Activated CD4-positive, CD25-positive, alpha-beta regulatory T cell treated with anti-CD3 and anti-CD28 coated beads, Interleukin-2, amount 50 U/mL, for 72 hours (primary cell): ENCODE measurements at places on chromosomes 2 and 18.

- no peak for DNase-seq
These were observed 83.5 kb downstream of the ALK start for GRCh38 chr2:29837925-29838324.

DNA sequence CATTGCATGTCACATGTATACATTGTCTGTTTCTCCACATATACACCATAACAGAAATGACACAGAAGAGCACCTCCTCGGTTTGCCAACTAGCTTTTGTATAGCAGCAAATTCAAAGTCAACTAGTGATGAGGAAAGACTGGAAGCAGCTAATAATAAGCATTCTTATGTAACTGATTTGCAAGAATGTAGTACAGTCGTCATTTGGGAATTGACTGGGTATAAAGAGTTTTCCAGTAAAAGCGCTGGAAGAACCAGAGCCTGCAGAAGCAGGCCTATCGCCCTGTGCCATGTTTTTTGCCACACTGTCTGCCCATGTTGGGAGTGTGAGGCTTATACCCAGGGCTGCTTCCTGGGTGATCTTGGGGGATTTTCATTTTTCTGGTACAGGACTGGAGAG lies 310.6 kb downstream of the GBX2 start:
- DNase-seq: no peak

DNA sequence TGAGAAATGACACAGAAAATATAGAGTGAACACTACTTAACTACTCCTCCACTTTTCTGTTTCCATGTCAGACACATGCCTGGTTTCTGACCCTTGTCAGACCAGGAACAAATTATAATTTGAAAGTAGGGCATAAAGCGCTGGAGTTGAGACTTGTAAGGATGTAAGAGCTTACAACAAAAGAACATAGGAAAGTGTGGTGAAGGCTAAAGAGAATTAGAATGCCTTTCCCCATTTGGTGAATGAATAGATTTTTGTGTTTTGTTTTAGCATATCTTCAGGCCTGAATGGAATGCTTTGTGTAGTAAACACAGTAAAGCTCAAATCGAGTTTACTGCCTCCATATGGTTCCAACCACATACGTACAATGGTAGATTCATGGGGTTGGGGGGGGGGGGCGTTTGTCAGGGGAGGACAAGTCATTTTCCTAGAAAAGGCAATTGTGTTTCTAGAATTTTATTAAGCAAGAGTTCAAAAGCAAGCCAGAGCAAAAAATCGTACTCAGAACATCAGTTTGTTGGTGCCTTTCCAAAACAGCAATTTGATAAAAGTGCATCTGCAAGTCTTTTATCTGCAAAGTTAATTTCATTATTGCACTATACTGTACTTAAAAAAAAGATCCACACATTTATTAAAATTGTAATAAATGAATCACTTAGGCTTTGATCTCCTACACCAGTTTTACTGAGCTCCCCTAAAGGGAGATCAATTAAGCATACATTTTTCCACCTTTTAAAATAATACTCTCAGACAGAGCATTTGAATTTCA lies 30.9 kb downstream of the NRXN1 start:
- DNase-seq: no peak

DNA sequence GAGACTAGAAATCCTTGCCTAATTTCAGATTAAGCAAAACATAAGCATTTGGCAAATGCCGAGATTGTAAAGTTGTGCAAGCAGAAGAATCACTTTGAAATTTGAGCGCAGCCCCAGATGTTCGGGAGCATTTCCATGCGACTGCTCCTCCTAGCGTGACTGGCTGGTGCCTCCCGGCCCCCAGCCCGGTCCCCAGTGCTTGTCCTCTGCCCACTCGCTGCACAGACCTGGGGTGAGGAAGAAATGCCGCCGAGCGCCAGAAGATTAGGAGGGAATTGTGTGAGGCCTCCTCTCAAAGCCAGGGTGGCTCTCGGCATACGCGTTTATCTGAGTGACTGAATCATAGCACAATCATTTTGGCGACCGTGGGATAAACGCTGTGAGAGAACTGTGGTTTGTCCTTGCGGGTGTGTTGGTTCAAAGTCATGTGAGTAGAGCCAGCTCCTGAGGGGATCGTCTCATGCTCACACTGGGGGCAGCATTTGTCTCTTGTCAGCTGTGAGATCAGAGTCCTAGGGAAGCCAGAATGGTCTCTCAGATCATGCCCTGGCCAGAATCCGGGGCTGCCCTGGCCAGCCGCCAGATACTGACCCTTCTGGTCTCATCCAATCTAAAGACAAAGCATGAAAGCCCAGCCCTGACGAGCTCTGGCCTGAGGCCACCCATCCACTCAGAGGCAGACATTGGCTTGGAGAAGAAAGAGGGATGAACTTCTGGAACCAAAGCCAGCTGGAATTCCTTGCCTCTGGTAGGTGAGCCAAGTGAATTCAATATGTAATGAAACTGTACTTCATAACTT lies 189.3 kb downstream of the SH3RF3 start:
- DNase-seq: no peak

DNA sequence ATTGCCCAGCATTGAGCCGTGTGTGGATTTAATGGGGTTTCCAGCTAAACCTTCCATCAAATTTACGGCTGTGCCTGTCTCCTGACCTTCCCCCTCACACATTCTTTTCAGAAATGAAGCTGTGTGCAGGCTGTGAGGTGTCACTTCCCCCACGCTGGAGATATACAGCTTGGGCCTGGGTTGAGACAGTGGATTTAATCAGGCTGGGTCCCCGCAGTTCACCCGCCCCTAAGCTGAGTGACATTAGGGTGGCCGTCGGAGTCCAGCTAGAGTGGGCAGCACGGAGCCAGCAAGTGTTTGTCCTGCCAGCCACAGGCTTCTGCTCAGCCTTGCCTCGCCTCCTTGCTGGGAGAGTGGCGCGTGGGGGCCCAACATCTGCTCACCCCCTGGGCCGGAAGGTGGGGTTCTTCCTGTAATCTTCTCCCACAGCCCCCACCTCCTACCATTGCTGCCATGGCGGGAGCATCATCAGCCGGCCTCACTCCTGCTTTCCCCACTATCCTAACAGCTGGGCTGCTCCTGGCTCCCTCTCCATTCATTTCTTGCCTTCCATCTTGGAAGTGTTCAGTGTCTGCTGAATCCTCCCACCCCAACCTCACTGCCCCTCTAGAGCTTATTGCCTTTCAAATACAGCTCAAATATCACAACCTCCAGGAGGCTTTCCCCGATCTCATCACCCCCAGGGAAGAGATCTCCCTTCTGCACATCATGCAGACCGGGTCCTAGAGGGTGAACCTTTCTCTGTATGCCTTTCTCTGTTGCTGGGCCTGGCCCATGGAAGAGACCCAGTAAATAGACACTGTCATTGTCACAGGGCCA lies 149.0 kb downstream of the GLI2 start:
- DNase-seq: no peak

GRCh38 chr2:201931951-201932350 lies 101.7 kb upstream of the FZD7 start:
- DNase-seq: no peak

DNA sequence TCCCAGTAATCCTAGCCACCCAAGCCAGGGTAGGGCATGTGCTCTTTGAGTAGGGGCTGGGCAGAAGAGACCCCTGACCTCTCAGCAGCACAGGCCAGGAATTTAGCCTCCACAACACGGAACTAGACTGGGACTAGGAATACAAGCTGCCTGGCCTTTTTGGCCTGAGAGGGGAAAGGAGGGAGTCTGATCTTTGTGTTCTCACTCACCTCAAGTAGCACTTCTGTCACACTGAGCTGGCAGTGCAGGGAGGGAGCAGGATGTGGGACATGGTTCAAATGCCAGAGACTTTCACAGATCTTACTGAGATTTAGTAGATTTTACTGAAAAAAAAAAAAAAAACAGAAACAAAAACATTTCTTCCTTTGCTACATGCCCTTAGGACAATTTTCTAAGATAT lies 395.2 kb downstream of the CMPK2 start:
- no peak for DNase-seq

DNA sequence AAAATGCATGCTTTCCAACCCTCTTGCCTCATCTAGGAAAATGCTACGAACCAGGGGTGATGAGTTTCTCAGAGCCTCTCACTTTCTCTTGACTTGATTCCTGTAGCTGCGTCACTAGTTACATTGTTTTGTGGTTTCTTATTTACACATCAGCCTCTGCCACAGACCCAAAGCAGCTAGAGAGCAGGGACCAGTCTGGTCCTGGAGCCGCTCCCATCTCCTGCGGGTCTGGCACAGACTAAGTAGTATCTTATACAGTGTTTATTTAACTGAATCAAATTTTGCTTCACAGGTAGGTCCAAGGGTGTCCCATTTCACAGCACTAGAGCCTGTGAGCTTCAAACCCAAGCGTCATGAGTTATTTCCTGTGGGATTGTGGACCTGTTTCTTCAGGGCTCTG lies 310.5 kb downstream of the MYCN start:
- DNase-seq: no peak

- DNase-seq: no peak
These were observed 52.3 kb upstream of the COL5A2 start for GRCh38 chr2:189231719-189232323.

GRCh38 chr2:102050854-102051391 lies 59.2 kb downstream of the IL1R2 start:
- no peak for DNase-seq

DNA sequence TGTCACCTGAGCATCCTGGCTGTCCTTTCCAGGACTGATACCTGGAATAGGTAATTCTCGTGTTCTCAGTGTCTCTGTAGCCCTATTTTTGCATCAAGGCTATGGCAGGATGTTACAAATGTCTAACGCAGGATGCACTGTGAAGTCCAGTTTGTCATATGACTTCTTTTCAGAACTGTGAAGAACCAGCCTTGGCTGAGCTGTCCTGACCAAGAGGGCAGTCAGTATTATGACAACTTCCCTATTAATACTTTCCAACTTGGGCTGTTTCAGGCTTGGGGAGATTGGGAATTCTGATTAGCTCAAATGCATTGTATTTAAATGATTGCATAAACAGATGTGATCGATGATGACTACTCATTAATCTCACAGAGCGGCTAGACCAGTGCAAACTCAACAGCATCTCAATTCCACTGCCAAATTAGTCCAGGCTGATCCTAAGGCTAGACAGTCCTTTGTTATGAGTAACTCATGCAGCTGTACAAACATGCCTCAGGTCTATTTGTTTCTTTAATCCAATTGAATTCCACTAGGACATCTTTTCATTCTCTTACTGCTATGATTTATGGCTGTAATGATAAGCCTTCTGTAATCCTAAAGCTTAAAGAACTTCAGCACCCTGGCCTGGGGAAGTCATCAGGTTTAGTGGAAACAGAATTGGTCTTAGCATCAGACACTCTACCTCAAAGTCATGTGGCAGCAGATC lies 331.6 kb downstream of the KCNS3 start:
- no peak for DNase-seq

GRCh38 chr18:23619388-23619881 lies 33.1 kb upstream of the NPC1 start:
- DNase-seq: no peak

- DNase-seq: no peak
These were observed 566.2 kb downstream of the GALR1 start for GRCh38 chr18:77815666-77816338.

DNA sequence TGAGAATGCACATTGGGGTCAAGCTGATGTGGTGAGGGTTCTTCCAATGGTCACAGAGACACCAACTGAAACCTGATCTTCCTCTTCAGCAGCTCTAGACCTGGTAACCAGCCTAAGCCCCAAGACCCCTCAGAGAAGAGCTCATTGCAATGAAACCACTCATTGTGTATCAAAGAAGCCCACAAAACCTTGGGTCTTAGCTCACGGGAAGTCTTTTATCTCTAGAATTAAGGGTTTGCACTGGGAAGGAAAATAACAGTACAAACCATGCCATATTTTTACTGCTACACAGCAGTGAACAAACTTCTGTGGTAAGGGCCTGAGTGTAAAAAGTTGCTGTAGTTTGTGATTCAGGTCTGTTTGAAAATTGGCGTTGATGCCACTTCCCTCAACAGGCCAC lies 8.6 kb upstream of the UBXN4 start:
- no peak for DNase-seq

GRCh38 chr2:74146929-74147726 lies 584 bp downstream of the BOLA3 start:
- DNase-seq: no peak

GRCh38 chr2:84980263-84980983 lies 9.5 kb downstream of the KCMF1 start:
- DNase-seq: no peak

DNA sequence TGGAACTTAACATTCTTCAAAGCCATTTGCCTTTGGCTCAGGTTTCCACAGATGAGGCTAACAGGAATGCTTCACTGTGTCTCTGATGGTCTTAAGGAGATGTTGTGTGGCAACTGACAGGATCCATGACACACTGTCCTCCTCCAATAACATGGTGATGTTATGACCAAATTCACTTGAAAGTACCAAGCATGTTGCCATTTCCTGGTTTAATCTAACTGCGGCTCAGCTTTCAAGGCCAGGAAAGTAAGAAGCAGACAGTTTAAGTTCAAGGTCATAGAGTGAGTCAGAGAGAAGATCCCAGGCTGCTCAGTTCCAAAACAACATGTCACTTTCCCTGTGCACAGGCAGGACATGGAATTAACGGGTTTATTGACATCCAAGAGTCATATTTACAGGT lies 513.6 kb downstream of the STK39 start:
- no peak for DNase-seq
